ENCODE measurements at places on chromosomes 3 and 15.
A peak's percentile ranks its signal among the peaks of the same experiment; 100 is the strongest.

GRCh38 chr3:188169830-188170455, 16.0 kb downstream of the LPP start:
- DNase-seq, result no peak

DNA sequence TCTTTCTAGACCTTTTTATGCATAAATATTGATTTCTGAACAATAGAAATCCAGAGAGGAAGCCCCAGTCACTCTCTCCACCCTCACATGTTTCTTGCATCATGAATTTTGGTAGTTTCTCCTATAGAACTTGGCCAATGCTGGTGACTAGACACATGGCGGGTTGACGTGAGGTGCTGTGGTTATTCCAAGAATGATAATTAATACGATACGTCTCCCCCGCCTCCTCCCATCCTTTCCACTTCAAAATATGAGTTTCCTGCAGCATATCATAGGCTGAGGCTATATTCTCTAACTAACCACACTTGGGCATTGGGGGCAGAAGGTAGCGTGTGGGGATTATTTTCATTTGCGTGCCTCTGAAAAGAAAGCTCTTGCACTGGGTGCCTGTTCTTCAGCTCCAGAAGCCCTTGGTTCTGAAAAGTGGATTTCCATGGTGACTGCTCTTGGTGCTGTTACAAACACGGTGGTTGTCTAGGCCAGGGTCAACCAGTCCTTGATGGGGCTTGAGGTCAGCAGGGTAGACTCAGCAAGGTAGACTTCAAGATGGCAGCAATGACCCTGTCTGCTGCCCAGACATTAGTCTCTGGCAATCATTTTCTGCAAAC, 5.3 kb downstream of the TNFSF10 start:
- DNase-seq, result no peak

DNA sequence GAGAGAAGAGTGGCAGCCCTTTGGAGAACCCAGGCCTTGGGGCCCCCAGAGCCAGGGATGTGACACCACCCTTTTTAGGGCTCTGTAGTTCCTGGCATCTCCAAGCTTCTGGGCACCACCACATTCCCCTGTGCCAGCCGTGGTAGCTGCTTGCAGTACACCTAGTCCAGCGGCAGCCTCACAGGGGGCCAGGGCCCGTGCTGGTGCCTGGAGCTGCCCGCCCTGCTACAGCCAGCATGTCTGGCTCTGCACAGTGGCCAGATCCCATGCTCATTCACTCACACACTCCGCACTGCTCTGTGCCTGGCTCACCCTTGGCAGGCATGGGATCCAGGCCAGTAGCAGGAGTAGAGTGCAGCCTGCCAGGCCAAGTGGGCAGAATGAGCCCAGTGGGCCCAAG, 351.6 kb upstream of the TMCO5A start:
- no peak for DNase-seq

- DNase-seq, result no peak
Observed at GRCh38 chr3:30619318-30619717, 12.9 kb downstream of the TGFBR2 start.

- DNase-seq, result no peak
Observed at GRCh38 chr3:25830373-25831280, 40.7 kb downstream of the OXSM start.

DNA sequence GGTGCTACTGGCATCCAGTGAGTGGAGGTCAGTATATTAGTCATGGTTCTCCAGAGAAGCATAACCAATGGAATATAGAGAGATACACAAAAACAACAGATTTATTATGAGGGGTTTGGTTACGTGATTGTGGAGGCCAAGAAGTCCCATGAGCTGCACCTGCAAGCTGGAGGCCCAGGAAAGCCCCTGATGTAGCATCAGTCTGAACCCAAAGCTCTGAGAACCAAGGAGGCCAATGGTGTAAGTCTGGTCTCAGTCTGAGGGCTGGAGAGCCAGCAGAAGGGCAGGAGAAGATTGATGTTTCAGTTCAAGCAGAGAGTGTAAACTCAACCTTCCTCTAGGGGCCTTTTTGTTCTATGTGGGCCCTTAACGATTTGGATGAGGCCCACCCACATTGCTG, 144.1 kb downstream of the KLF13 start:
- DNase-seq, result no peak

GRCh38 chr15:99155961-99156443, 51.1 kb downstream of the SYNM start:
- DNase-seq, result no peak

GRCh38 chr3:193805448-193805847, 212.4 kb downstream of the OPA1 start:
- no peak for DNase-seq

- no peak for DNase-seq
Observed at GRCh38 chr3:36488077-36488789, 107.9 kb downstream of the STAC start.

- no peak for DNase-seq
Observed at GRCh38 chr3:24639481-24640329, 145.1 kb upstream of the THRB start.

- DNase-seq, result no peak
Observed at GRCh38 chr3:100697172-100697571, 12.1 kb upstream of the TFG start.

- DNase-seq, result no peak
Observed at GRCh38 chr3:16211176-16211904, 36.9 kb downstream of the GALNT15 start.

DNA sequence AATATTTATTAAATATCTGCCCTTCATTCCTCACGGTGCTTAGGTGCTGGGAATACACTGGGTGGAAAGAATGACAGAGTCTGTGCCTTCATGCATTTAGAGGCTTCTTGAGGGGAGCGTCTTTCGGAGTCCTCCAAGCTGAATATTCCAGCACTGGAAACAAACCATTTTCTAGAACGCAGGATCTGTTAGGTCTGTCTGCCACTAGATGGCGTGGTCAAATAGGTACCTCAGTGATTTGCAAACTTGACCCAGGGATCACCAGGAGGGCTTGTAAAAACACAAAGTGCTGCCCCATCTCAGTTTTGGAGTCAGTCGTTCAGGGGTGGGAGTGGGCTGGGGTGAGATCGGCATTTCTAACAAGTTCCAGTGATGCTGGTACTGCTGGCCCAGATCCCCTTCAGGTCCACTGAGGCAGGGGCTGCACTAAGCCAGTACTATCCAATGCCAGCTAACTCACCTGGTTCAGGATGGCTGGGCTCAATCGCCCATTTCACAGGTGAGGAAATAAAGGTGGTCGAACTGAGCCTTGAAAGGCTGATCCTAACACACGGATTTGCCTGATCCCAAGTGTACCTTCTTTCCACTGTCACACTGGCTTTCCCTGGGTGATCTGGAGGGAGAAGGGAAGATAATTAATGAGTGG, 14.8 kb downstream of the ARNT2 start:
- peak; percentile 60 for DNase-seq

DNA sequence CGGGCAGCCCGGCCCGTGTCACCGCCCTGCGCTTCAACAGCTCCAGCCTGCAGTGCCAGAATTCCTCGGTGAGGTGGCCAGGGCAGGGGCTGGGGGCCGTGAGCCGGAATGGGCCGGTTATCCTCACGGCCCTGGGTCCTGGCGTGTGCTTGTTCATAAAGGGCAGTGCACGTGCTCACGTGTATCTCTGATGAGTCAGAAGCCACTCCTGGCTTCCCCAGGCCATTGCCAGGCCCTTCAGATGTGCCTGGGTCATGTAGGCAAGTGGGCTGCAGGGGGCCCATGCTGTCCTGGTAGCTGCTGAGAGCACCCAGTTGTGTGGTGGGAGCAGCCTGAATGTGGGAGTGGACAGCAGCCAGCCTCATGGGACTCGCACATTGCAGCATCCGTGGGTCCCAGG, 29.2 kb downstream of the PLXNA1 start:
- DNase-seq, result no peak

DNA sequence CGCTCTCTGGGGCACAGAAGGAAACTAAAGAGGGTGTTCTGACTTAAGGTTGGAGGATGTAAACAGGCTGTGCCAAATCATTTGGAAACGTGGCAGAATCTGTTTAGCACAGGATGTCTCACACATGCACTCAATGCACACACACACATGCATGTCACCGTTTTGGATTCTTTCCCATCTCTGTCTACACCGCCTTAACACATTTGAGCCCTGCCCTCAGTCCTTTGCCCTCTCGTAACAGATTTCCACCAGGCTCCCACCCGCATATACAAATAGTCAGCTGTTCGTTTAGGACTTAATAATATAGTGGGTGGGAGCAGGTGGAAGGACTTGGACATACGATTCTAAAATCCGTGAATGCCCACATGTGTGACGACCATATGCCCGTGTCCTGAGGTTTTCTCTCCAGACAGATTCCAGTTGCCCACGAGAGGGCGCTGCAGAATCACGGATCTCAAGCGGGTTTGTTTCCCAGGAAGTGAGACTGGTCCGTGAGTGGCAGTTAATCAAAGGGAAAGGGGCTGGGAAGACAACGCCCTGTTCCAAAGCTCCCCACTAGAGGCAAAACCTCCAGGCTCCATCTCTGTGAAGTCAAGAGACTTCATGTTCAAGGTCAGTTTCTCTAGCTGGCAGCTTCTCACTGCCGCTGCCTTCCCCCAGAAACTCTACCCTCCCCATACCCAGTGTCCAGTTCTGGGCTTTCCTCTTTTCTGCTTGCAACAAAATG, 44.5 kb downstream of the NOX5 start:
- DNase-seq, result peak; percentile 53

DNA sequence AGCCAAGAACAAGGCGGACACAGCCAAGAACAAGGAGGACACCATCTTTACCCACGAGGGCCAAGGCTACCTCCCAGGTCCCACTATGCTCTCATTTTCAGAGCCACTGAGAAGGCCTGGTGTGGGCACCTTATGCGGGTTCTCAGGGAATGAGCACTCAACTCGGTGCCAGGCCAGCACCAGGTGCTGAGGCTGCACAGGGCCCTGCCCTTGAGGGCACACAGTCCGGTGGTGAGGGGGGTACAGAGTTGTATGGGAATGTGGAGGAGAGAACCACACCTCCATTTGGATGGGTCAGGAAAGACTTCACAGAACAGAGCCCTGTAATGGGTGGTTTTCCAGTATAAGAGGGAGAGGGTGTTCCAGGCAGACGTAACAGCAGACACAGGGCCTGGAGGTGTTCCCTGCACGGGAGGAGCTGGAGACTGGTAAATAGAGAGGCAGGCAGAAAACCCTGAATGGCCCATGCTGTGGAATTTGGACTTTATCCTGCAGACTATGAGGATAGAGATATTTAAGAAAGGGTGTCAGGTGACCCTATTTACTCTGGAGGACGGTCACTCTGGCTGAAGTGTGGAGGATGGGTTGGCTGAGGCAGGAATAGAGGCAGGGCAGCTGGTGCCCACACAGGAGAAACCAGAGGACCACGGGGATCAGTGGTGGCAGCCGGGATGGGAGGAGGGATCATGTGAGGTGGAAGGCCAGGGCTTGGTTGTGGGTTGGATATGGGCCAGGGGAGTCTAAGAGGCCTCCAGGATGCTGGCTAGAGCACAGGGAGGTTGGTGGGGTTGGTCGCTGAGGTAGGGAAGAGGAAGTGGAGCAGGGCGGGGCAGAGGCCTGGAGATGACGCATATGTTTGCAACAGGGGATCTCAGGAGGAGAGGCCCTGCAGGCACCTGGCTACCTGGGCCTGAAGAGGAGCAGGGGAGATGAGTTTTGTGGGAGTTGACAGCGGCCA, 34.6 kb downstream of the CRABP1 start:
- no peak for DNase-seq

GRCh38 chr3:138948371-138949001, 1.5 kb downstream of the FOXL2NB start:
- DNase-seq, result no peak

- DNase-seq, result no peak
Observed at GRCh38 chr3:194032828-194033435, 103.0 kb upstream of the HES1 start.

DNA sequence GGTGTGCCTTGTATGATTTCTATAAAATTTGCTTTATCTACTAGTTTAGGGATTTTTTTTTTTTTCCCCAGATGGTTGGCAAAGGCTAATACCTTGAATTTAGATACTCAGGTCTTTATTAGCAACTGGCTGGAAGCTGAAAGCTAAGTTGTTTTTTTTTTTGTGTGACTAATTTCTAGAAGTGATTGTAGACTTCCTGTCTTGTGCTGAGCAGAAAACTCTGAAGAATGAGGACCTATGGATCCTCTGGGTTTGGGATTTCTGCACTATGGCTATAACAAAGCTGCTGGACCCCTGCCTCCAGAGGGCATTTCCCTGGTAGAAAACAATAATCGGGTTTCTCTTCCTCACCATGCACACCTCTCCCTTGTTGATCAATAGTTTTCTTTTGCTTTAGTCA, 10.0 kb downstream of the ARIH2 start:
- no peak for DNase-seq
